DMS53 (cell line): ENCODE measurements at places on chromosomes 11 and 22.
A peak's percentile ranks its signal among the peaks of the same experiment; 100 is the strongest.

DNA sequence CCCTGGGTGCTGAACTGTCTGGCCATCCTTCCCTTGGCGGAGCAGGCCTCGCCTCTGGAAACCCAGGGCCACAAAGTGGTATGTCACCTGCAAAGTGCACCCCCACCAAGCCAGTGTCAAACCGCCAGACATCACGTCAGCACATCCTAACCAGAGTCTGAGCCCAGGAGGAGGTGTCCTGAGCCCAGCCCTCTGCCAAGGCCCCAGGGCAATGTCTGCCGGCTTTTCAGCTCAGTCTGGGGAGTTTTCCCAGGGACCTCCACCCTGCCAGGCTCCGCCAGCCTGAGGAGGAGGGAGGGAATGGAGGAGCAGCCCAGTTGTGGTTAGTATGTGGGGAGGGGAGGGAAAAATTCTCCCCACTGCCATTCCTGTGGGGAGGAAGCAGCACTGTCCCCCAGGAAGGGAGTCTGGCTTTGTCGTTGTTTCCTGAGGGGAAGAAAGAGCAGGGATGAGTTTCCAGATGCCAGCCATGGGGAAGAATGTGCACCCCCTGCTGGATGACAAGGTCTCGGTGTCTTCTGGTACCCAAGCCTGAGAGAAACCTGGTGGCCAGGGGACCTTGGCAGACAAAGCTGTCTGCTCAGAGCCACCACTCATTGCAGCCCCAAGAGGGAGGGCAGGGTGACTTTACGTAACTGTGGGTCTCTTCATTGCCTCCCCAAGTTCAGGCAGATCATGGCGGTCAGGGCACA lies 81.4 kb upstream of the CD82 start:
- DNase-seq: peak; percentile 36

DNA sequence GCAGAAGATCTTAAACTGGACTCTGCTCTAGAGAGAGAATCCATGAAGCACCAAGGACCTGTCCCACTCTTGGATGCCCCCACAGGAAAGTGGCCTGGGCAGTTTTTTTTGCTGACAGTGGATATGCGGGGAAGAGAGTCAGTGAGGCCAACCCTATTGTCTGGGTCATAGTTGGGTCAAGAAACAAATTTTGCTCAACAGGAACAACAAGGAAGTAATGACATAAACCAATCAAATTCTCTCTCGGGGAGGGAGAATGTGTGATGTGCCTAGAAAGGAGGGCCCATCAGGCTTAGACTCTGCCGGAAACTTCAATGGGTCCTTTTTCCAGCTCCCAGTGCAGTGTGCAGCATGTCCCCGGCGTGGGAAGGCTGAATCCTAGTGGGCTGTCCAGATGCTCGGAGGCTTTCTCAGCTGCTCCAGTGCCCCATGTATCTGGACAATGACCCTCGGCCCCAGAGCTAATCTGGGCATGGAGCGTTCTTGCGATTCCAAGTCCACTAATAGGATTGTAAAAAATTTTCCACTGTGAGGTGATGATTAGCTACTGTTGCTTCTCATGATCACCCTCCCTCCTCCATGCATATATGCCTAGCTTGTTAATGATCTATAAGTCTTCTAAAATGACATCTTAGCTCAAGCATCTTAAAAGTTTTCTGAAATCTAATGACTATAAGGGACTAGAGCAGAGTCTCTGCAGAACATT lies 101.0 kb downstream of the SNX19 start:
- DNase-seq: no peak

- DNase-seq: no peak
Observed at GRCh38 chr22:44603767-44604166, 98.2 kb upstream of the PRR5 start.

DNA sequence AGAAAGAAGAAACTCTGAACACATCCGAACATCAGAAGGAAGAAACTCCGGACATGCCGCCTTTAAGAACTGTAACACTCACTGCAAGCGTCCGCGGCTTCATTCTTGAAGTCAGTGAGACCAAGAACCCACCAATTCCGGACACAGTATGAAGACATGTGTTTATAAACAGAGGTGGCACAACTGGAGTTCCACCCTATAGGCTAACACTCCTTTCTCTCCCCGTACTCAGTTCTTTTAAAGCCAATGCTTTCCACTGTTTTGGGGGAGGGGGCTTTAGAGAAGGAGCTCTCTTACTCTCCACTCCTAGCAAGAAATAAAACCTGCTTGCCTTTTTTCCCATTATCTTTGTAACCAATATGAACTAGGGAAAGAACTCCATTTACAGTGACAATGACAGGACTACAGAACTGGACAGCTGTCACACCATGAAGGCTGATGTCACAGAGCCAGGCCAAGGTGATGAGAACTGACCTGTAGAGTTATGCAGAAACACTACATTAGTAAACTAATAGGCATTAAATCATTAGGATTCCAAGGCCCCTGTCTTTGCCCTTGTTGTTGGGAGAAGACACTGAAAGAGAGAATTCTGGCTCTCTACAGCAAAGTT lies 733 bp downstream of the TRIM5 start:
- DNase-seq: no peak

GRCh38 chr11:8766988-8767374 lies 84.4 kb downstream of the RPL27A start:
- no peak for DNase-seq

DNA sequence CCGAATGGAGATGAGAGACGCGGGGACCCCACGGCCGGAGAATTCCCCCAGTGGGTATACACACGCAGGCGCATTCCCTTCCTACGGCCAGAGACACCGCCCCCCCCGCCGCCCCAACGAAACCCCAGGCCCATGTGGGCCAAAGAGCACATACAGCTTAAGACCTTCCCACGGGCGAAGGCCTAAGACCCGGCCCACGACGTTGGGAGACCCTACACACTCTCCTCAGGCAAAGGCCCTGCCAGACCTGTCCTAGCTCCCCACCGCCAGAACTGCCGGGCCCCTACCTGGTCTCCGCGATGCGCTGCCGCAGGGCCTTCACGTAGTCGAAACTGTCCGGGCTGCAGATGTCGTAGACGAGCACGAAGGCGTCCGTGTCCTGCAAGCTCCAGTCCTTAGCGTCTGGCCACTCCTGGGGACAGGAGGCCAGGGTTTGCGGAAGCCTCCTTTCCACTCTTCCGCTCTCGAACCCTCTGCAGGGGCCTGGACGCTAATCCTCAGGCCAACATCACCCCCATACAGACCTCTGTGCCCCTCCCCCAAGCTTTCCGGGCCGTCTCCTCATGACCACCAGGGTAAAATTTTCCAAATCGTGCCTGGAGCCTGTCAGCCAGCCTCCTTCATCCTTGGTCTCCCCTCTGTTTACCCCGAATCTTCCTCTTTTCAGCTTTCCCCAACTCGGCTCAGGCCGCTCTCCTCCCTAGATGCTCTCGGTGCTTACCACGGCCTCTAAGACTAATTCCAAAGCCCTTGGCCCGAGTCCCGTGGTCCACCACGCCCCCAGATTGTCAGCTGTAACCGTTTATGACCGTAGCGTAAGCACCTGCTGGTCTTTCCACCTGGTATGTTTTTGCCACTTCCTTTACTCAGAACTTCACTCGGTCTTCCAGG lies 1.7 kb downstream of the RASL10A start:
- peak; percentile 59 for DNase-seq

- peak; percentile 65 for DNase-seq
Observed at GRCh38 chr11:59207988-59208451, 4.7 kb downstream of the MPEG1 start.

GRCh38 chr11:1480555-1481482 lies 5.8 kb downstream of the MOB2 start:
- DNase-seq: no peak

- DNase-seq: no peak
Observed at GRCh38 chr11:133999355-133999754, 42.6 kb upstream of the IGSF9B start.

DNA sequence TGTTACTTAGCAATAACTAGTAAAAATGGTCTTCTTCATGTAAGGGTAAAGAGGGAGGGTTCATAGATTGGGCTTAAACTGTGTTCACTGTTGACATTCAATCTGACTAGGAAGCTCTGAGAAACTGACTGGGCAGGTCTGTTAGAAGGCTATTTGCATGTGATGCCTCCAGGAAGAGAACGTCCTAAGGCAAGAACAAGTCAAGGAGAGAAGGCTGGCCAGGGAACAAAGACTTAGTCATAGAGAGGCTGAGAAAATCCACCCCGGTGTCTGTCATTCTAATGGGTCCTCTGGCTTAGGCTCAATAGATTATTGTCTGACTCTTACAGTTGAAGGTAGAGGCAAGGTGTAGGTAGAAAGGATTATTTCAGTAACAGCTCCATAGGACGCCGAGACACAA lies 50.3 kb upstream of the CD44 start:
- DNase-seq: no peak

DNA sequence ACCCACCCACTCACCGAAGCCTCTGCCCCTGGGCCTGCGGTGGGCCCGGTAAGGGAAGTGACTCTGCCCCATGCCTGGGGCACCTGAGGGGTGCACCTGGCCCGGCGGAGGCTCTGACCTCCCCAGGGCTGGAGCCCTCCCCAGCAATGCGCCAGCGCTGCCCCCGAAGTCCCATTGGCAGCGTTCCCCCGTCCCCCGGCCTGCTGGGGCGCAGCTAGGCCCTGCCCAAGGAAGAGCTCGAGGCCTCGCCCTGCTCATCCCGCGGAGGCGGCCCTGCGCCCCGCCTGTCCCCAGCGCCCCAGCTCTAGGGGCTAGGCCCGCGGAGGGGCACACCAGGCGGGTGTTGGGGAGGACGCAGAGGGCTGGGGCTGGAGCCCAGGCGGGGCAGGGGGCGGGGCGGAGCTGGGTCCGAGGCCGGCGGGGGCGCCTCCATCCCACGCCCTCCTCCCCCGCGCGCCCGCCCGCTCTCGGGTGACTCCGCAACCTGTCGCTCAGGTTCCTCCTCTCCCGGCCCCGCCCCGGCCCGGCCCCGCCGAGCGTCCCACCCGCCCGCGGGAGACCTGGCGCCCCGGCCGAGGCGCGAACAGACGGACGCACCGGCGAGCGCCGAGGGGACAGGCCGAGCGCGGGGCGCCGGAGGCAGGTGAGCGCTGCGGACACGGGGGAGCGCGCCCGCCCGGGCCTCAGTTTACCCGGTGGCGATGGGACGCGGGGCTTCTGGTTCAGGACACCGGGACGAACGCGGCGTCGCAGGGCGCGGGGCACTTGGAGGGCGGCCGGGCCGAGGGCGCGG lies at the start of gene EPS8L2:
Gene EPS8L2 (plus strand): TSS at position 586 of the 793 bp plus-strand sequence. CDS start 3,177 bp downstream, outside the sequence.
- DNase-seq: peak; percentile 89

DNA sequence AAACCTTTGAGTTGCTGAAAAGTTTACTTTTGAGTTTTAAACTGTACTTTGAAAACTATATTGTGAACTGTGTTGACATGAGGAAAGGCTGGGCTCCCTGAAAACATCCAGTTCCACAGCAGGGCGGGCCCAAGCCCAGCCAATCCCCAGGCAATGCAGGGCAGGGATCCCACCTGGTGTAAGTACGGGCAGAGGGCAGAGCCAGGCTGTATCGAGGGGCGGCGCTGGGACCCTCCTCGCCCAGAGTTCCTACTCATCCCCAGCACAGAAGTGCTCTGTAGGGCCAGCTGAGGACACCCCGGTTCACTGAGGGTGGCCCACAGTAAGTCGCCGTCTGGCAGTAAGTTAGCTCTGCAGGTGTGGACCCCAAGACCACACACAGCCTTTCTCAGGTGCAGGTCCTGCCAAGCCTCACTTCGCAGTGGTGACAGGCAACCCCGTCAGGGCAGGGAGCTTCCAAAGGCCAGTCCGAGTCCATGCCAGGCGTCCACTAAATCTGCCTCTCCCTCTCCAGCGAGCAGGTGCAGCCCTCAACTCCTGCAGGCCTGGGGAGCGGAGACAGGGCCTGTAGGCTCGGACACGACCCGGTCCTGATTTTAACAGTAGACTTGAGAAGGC lies 6.3 kb downstream of the RASSF7 start:
- DNase-seq: no peak

DNA sequence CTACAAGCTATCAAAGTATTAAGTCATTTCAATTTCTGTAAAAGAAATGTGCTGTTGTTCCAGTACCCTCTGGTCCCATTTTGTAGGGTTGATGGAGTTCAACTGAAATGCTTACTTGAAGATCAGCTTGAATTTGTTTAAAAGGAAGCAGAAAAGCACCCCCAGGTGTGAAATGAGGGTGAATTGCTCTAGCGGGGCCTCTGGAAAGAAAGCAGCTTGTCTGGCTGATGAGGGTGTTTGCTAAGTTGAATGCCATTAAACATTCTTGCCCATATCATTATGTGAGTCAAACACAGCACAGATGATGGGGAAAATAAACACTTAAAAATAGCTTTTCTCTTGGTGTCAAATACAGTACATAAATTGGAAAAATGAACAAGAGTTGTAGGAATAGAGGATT lies 280.3 kb downstream of the RAB38 start:
- no peak for DNase-seq

DNA sequence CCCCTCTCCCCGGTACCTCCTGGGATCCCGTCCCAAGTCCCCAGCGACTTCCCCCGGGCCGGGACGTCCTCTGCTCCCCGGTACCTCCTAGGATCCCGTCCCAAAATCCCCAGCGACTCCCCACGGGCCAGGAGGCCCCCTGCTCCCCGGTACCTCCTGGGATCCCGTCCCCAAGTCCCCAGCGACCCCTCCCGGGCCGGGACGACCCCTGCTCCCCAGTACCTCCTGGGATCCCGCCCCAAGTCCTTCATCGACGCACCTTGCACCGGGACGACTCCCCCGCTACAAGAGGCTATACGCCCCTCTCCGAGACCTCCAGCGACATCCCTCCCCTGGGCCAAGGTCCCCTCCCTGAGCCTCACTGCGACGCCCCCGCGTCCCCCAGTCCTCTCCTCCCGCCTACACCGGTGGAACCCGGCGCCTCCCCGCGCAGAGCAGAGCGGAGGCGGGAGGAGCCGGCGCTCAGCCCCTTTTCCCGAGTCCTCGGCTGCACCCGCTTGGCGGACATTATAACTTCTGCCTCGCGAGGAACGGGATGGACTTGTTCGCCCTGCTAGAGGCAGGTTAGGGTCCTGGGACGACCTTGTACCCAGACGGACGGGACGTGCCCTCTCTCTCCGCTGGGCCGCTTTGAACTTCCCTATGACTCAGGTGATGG lies 912 bp downstream of the KREMEN1 start:
- peak; percentile 52 for DNase-seq

DNA sequence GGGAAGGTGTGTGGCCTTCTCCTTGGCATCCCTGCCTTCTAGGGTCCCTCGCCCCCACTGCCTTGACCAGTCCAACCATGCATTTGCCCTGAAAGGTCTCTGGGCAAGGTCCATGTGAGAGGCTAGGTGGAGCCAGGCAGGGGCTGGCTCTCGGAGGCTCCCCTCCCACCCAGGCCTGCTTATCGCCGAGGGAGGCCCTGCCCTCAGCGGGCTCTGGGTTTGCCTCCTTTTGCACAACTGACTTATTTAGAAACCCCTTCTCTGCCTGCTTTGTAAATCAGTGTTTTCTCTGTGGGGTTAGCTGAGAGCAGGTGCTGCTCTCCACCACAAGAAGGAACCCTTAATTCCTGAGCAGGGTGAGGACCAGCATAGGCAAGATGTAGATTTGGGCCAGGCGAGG lies 47.7 kb downstream of the CD82 start:
- no peak for DNase-seq

GRCh38 chr22:37708580-37709444 lies 12.0 kb downstream of the TRIOBP start:
- DNase-seq: no peak

- no peak for DNase-seq
Observed at GRCh38 chr11:20259506-20259905, 99.2 kb upstream of the DBX1 start.
